ENCODE measurements at places on chromosomes 7 and 10.

DNA sequence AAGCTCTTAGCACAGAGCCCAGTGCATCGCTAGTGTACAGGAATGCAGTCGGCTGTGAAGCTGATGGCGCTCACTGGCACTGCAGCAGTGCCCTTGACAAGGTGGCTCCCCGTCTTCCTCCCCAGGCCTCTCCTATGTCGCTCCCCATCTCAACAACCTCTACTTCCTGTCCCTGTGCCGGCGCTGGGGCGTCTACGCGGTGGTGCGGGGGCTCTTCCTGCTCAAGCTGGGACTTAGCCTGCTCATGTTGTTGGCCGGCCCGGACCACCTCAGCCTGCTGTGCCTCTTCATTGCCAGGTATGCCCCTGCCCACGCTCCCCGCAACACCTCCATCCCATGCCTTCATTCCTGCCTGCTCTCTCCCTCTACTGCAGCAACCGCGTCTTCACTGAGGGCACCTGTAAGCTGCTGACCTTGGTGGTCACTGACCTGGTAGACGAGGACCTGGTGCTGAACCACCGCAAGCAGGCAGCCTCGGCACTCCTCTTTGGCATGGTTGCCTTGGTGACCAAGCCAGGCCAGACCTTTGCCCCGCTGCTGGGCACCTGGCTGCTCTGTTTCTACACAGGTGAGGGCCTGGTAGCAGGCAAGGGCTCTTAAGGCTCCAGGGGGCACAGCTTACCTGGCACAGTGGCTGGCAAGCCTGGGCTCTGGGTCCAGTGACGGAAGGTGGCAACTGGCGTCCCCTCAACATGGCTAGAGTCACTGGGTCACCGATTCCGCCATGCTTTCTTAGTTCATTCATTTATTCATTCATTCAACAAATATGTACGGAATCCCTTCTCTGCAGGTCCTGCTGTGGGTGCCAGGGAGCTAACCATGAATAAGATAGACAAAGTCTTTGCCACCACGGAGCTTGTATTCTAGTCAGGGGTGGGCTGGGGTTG, 22.3 kb upstream of the C10orf95 start:
- DNase-seq, result no peak

GRCh38 chr10:124084708-124085107, 8.7 kb downstream of the CHST15 start:
- DNase-seq, result no peak

GRCh38 chr10:61463035-61463909, 10.1 kb upstream of the TMEM26 start:
- DNase-seq, result no peak

DNA sequence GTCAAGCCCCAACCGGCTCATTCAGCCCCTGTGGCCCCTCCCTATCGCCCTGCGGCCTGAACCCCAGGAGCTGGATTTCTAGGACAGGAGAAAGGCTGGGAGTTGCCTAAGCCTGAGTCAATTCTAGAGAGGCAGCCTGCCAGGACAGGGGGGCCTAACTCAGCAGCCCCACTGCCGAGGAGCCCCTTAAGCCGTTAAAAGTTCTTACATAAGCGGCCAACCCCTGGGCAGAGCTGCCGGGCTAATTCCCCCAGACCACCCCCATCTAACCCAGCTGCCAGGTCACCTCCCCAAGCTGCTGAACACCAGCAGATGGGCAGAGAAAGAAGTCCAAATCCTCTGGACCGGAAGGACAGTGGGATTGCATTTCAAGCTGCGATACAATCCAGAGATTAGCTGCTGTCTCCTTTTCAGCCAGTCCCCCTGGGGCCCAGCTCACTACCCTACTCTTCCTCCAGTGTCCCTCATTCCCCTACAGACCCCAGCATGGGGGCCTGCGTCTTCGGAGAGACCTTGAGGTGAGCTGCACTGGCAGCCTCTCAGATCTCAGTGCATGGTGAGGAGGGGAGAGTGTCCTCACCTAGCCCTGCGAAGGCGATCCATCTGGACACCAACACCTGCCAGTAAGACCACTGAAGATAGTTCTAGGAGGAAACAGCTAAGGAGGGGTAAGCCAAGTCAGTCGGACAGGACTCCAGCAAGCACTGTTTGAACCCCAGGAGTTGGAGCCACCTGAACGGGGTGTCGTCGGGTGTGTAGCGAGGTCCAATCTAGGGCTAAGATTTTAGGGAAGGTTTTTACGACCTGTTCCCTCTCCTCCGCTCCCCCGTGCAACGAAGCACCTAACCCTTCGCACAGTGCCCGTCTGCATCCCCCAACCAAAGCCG, 830 bp downstream of the IMPDH1 start:
- no peak for DNase-seq

DNA sequence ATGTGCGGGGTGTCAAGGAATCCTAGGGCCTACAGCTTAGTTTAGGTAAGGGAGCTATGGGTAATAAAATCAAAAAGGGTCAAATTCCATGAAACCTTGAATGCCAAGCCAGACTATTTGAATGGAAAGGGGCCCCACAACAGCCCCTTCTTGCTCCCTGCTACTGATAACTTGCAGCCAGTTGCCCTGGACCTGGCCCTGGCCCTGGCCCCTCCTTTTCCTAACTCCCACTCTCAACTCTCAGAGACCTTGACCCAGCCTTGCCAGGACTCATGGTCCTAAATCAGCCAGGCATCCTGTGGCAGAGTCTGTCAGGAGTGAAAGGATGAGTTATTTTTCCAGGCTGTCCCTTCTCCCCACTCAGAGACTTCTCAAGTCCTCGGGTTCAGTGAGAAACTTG, 5.9 kb downstream of the KCNIP2 start:
- no peak for DNase-seq

GRCh38 chr7:83130623-83131545, 31.8 kb downstream of the PCLO start:
- no peak for DNase-seq

DNA sequence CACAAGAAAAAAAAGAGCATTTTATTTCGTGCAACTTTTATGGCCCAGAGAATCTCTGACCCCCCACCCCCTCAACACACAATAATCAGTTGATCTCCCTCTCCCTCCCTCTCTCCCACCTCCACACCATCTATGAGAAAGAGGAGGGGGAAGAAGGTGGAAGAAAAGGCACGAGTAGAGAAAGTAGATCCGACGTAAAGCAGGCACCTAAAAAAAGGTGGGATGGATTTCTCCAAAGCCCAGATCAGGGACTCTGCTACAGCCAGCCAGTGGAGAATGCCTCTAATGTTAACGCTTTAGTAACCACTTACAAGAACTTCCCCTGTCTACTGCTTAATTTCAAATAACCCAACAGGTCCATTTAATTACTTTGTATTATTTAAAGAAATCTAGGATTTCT, 24.4 kb downstream of the KMT2C start:
- no peak for DNase-seq

DNA sequence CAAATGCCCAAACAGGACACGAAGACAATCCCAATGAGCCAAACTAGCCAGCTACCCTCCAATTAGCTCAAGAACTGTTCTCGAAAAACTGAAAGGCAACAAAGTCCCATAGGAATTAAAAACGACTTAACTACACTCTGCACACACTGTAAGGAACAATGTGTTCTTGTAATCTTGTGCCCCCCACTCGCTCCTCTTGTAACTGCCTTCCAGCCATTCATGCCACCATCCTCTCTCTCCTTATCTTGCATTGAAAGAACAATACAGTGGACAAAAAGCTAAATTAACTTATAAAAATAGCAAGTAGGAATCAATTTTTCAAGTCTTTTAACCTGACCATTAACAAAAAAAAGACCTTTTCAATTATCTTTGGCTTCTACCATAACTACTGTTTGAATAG, 2.9 kb downstream of the CYTH3 start:
- no peak for DNase-seq

- DNase-seq, result no peak
Observed at GRCh38 chr7:21948887-21949540, 3.3 kb upstream of the CDCA7L start.

- peak; percentile 24 for DNase-seq
Observed at GRCh38 chr7:97835296-97836138, 36.7 kb downstream of the ASNS start.

DNA sequence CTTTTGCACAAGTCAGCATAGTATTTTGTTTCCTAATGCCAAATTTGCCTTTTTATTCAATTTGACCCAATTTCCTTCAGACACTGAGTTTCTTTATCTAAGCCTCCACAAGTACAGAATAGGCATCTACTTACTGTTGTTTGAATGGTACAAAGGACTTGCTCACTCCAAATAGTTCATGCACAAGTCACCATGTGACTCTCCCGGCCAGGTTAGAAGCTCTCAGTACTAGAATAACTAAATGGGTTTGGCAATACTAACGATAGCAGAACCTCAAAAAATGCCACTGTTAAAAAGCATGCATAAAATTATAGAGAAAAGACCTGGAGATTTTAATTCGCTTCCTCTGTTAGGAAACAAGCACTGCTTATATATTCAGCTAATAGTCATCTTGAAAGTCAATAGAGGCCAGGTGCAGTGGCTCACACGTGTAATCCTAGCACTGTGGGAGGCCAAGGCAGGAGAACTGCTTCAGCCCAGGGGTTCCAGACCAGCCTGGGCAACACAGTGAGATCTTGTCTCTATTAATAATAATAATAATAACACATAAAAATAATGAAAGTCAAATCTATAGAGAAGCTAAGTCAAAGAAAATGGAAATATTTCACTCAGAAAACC, 335.8 kb upstream of the MBL2 start:
- DNase-seq, result no peak

DNA sequence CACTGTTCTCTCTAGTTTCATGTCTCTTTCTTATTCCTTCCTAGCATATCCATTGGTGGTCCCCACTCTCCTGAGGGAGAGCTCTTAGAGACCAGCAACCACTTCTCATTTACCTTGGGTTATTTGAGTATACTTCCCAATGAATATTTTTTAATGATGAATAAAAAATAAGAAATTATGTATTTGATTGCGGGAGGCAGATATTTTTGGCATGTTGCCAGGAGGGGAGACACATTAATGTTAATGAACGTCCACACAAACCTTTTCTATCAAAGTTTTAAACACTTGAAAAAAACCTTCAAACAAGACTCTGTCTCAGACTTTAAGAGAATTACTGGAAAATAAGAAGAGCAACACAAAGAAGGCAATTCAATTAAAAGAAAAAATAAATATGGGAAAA, 260.6 kb upstream of the MAGI2 start:
- no peak for DNase-seq

DNA sequence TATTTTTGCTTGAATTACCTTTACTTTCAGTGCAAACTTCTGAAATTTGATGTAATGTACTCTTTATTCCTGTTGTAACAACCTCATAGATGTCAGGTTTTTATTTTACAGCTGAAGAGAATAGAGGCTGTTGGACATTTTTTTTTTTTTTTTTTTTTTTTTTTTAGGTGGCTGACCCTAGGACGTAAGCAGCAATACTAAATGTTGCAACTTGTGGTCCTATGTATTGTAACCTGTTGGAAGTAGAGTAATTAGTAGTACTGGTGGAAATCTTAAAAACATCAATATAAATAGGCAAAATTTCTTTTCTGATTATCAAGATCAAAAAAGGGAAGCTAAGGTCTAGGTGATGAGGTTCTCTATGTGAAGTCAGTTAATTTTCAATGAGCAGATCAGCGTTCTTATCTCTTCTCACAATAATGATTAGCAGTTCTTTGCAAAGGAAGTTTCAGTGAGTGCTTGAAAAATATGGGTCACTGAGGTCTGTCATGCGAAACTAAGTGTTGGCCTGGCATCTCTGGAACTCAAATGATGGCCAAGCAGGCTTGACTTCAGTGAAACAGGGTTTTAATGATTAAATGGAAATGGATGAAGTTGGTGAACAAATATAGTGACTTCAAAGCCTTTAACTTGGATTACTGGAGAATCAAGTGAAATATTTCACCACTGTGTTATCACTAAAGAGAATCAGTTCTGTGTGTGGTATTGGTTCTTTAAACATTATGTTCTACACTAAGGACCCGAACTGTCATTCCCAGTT, 42.7 kb downstream of the BICC1 start:
- no peak for DNase-seq

- no peak for DNase-seq
Observed at GRCh38 chr7:134891262-134891695, 95.0 kb upstream of the AGBL3 start.

DNA sequence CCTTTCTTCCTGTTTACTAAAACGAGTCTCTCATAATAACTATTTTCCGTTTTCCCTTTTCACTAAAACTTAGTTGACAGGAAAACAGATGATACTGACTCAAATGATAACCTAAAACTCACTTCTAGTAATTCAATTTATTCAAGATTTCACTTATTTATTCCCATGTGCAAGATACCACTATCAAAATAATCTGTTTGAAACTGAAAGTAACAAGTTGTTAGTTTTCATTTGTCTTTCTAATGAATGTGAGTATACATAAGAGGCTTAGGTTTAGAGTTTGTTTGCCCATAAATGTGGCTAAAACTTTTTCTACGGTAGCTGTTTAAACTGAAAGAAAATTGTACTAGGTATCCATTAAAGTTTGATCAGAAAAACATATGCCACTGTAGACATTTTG, 314.9 kb upstream of the STEAP1 start:
- no peak for DNase-seq

DNA sequence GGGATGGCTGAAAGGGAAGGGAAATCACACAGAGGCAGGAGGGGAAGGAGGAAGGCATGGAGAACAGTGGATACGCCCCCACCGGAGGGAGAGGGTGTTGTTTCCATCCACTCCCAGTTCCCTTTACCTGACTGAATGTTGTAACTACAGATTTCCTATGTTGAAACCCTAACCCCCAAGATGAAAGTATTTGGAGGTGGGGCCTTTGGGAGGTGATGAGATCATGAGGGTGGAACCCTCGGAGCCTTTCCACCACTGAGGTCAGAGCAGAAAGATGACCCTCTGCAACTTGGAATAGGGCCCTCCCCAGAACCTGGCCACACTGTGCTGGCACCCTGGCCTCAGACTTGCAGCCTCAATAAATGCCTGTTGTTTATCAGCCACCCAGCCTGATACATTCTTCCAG, 48.6 kb upstream of the CNPY1 start:
- no peak for DNase-seq

DNA sequence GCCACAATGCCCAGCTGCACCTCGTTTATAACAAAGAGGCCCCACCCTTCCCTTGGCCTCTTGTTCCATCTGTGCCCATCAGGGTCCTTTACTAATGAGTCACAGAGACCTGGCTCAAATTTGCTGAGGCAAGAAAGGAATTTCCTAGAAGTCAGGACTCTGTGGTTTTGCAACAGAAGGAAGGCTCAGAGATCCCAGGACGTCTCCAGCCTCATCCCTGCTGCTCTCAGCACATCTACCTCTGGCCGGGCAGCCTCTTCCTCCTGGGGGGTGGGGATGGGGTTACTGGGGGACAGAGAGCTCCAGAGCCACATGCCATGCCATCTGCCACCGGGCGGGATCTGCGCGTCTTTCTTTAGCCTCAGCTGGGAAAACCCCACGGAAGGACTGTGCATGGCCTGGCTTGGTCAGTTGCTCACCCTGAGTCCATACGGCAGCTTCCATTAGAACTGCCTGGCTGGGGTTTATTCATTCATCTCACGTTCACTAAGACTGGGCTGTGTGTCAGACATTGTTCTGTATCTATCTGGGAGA, 41.9 kb upstream of the PSMG3 start:
- no peak for DNase-seq
